ENCODE measurements at places on chromosomes 12 and 14.

DNA sequence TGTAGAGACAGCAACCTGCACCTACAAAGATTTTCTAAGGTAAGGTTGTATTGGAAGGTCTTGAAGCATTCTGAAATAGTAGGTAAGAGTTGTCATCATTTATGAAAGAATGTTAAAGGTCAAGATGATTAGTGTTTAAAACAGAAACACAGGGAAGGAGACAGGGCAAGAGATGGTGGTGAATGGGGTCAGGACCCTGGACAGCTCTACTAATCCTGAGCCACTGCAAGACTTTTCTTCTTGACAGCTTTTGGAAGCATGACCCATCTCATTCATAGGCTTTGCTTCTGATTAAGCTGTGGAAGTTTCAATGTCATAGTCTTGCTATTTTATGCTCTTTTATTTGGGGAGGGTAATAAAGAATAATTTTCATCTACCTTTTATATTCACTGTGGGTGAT is 75.5 kb upstream of the CAND1 start:
- DNase-seq, result no peak

- no peak for DNase-seq
Measured at GRCh38 chr12:76921891-76922664, 43.3 kb upstream of the CSRP2 start.

DNA sequence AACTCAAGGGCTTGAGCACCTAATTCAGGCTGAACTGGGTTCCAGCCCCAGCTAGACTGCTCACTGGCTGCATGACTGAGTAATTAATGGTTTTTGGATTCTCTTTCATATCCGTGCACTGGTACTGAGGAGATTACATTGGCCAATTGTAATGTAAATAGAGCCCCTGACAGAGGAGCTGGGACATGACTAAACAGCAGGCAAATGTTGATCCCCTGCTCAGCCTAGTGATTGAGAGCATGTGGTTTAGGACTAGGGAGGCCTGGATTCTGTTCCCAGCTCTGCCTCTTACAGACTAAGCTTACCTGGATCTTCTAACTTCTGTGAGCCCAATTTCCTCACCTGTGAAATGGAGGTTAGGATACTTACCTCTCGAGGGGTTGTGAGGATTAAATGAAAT is 204.3 kb downstream of the ESR2 start:
- DNase-seq, result no peak

GRCh38 chr14:106174206-106174605 is 647.8 kb downstream of the TMEM121 start:
- DNase-seq, result no peak

DNA sequence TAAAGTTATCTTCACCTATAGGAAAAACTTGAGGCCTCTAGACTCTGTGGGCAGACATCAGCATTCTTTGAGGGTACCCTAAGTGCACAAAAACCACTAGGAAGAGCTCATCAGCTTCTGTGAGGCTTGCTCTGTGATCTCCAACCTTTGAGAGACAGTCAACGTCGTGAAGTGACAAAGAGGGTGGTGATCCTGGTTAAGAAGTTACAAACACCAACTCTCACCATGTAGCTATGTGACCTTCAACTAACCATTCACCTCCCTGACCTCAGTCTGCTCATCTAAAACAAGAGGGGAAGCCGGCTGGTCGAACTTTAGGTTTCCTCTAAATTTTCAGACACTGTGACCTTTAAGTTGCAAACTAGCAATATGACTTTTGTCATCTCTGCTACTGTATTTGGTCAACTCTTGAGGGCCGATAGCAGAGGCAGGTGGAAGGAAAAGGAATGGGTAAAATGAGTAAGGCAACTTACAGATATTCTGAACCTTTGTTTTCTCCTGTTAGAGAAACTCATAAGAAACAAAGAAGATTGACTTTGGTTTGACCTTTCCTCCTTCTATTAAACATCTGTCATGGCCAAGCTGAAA is 103.2 kb upstream of the PARP11 start:
- no peak for DNase-seq

DNA sequence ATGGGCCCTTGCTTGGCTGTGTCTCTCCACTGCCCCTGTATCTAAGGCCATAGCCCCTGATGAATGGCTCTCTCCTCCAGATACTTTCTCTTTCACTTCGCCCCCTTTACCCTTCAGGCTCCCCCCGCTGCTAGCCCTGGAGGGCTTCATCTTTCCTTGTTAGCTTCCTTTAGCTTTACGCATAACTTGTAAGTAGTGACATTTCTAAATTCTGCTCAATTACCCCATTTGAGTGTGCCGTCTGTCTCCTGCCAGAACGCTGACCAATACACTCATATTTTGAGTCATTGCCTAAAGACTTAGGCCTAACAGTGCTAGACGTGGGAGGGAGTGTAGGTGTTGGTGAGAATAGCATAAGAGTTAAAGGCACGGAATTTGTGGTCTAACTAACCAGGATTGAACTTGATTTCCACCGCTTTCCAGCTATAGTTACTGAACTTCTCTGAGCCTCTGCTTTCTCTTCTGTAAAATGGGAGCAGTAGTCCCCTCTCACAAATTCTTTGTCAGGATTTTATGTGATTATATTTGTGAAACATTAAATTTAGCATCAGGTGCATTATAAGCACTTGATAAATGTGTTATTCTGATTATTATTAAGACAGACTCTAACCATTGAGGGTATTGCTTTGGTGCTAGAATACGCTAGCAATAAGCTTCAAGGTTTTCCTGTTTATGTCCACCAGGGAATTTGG is 129.3 kb downstream of the ZFP36L1 start:
- no peak for DNase-seq
